Tibial artery (tissue), 4 donors: ENCODE measurements at places on chromosomes 5 and 9.

DNA sequence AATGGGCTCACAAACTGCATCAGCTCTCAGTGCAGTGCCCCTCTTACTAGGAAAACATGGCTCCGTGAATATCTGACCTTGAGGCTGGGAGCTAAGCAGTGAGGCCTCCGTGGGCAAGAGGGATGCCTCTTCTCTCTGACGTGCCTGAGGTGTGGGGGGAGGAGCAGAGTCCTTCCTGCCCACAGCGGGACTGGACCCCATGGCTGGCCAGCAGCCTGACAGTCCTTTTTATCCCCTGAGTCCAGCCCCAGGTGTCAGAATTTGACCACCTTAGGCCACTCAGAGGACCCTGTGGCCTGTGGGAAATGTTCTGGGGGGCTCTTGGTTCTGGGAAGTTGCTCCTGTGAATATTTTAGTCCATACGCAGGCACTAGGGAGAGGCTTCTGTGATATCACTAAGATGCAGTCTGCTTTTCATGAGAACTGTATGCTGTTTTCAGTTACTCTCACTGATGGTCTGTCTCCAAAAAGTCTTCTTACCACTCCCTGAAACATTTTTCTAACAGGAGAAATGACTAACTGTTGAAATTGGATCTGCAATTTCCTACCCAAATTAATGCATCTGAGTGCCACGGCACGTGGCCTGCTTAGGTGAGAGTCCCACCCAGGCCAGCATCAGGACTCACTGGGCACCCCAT, 23.4 kb downstream of the ANGPTL2 start:
- DNase-seq = no peak

- DNase-seq = peak; percentile 53
Observed at GRCh38 chr9:129773262-129774048, 20.6 kb upstream of the PTGES start.

DNA sequence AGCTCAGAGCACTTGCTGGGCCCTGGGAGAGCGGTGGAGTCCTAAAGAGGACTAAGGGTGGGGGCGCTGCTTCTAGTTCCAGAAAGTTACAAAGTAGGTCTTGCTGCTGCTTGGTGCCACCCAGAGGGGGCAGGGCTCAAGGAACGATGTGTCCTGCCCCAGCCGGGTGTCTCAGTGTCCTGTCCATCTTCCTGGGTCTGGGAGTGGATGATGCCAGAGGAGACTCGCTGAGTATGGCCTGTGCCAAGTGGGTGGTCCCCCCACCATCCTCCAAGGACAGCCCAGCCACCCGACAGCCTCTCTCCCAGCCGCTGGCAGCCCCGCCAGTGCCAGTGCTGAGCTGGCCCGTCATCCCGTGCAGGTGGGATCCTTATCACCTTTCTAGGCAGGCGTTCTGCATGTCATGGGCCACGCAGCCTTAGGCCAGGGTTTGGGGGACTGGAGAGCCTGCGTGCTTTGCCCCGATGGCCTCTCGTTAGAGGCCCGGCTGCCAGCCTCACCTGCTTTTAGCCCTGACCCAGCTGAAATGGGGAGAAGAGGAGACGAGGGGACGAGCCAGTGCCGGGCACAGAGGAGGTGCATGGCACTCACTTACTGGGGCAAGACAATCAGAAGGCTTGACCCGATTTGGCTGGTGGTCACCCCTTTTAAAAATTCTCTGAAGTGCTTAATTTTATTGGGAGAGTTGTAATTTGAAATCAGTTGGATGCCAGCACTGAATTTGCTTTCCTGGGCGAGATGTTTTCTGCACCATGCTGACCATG, 5.6 kb downstream of the WNK2 start:
- DNase-seq = no peak

GRCh38 chr9:87545858-87546257, 48.2 kb downstream of the DAPK1 start:
- DNase-seq = no peak

- DNase-seq = no peak
Observed at GRCh38 chr9:20441711-20442423, 180.4 kb downstream of the MLLT3 start.

GRCh38 chr5:103364074-103364473, 105.5 kb downstream of the MACIR start:
- no peak for DNase-seq

- DNase-seq = no peak
Observed at GRCh38 chr5:172054611-172055153, 48.2 kb upstream of the FBXW11 start.

- DNase-seq = no peak
Observed at GRCh38 chr5:35182910-35183535, 47.3 kb downstream of the PRLR start.

- no peak for DNase-seq
Observed at GRCh38 chr9:134293031-134293521, 33.2 kb upstream of the RXRA start.

DNA sequence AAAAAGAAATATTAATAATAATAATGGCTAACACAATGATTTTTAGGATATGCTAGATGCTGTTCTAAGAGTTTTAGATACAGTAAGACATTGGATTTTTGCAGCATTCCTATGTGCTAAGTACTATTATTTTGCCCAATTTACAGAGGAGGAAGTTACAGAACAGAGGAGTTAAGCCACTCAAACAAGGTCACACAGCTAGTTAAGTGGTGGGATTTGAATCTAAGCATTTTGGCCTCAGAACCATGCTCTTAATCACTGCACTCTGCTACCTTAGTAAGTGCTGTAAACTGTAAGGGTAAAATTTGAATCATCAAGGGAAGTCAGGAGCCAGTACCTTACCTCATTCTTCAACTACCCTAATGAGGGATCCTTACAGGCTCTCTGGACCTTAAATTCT, 25.4 kb downstream of the RPS23 start:
- DNase-seq = no peak

DNA sequence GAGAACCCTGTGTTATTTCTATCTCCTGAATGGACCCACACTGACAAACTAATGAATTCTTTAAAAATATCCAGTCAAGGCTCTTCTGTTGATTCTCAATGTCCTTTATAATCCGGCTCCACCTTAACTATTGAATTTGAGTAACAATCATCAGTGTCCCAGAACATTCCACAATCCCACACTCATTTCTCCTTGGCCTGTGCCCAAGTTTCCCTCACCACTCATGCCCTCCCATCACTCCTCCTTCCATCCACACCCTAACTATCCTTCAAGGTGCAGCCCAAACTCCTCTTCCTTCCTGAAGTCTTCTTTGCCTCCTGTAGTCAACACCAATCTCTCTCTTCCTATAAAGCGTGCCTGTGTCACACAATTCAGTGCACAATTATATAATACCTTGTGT, 106.1 kb downstream of the NUDT12 start:
- no peak for DNase-seq

GRCh38 chr9:92206488-92206887, 87.0 kb downstream of the IARS1 start:
- no peak for DNase-seq

DNA sequence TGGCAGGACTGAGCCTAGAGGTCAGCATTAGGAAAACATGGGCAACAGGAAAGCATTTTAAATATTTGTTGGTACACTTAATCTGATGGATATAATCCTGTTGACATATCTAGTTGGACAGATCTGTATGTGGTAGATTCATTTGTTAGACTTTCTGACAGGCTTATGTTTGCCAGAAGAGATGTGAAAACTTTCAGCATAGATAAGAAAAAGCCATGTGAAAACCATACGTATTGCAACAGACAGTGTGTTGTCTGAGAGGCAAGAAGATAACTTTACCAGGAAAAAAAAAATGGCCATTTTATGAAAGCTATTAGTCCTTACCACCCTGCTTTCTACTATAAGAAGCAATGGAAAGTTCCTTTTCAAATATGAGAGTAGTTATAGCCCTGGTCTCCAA, 1902.2 kb upstream of the C9orf72 start:
- no peak for DNase-seq

DNA sequence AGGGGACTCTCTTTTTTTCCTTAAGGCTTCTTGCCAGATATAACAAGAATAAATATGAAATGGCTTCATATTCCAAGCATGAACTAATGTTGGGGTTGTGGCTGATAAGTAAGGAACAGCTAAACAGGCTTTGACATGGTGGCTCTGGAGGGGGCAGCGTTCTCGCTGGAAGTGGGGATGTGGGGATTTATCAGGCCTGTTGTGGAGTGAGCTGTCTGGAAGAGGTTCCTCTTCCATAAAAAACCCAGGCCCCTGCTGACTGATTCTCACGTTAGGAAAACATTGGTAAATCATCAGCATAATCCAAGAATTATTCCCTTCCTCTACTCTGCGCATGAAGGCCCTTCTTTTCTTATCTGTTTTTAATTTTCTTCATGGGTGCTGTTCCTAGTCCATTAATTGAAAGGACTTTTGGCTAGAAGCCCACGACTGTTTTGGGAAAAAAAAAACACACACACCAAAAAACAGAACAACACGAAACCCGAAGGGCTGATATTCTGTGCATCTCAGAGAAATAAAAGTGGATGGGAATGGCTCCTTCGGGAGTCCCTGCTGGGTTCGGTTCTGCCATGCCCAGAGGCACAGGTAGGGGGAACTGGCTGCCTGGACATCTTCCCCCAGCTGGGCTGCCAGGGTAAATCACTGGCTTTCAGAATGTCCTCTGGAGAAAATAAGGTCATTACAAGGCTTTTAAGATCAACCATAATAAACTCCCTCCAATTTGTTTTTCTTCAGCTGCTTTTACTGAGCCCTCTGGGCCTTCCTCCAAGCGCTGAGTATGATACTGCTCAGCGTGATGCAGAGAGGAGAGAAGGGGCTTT, 297.0 kb downstream of the SLIT3 start:
- peak; percentile 78 for DNase-seq

DNA sequence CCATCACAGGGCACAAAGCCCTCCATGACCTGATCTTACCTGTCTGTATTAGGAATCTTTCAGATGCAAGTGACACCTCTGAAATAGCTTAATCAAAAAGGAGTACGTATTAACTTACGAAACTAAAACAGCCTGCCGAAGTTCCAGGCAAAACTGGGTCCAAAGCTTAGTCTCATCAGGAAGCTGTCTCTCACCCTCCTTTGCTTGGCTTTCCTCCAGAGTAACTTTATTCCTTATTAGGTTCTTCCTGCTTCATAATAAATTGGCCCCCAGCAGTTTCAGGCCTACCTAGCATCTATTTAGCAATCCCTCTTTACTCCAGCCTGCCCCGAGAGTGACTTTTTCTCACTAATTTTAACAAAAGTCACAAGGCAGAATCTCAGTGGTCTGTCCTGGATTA, 58.4 kb upstream of the STK32A start:
- DNase-seq = no peak

DNA sequence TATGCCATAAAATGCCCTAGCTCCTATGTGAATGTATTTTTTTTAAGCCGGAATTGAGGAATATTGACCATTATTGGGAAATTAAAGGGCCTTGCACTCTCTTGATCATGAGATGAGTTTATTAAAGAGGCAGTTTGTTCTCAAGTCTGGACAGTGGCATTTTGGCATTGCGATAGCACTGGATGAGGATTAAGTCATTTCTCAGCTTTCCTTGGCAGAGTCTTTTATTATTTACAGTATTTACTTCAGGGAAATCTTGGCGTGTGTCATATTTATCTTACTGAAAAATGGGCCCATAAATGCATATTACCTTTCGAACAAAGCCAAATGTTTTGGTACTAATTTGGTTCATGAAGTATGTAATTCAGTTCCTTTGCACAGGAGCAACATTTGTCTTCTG, 194.4 kb downstream of the EBF1 start:
- DNase-seq = no peak

- DNase-seq = no peak
Observed at GRCh38 chr9:130034570-130034969, 8.4 kb downstream of the FNBP1 start.

GRCh38 chr5:14153932-14154731, 11.0 kb downstream of the TRIO start:
- DNase-seq = peak; percentile 89

DNA sequence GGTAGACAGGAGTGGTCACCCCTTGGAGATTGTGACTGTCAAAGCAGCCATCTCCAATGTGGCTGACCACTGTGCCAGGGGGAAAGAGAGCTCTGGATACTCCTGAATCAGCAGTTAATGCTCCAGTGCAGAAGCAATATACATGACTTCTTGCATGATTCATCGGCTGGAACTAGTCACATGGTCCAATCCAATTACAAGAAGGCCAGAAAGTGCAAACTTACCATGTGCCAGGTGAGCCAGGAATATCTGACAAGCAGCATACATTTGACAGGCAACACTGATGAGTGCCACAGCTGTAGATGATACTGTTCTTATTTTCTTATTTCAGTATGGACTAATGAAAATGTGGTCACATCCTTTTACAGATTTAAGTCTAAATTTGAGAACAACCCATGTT, 440.0 kb upstream of the MPDZ start:
- no peak for DNase-seq

DNA sequence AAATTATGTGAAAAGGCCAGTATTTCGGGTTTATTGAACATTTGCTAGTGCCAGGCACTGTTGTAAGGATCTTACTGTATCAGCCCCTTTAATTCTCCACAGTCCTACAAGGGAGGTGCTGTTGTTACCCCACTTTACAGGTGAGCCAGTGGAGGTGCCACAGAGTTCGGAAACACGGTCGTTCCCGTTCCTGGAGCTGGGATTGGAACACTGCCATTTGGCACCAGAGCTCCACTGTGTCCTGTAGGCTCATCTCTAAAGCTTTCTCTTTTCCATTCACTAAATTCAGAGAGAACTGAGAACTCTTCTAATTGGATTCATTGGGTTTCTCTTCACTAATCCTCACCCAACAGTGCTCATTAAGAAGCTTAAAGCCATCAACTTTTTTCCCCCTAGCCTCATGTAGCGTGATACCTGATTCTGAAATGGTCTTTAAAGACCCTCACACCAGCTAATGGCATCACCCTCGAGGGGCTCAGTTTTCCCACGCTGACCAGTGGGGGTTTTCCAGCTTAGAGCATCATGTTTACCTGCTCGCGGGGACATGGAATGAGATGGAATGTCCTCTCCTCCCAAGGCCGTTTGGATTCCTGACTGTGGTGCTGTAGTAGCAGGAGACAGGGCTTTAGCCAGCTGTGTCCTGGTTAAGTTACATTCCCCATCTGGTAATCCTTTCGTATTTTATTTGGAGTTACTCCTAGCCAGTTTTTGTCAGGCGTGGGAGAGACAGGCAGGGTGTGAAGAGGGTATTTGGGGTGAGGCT, 5.8 kb downstream of the ERGIC1 start:
- no peak for DNase-seq

GRCh38 chr9:121727295-121728020, 76.0 kb downstream of the DAB2IP start:
- DNase-seq = no peak

DNA sequence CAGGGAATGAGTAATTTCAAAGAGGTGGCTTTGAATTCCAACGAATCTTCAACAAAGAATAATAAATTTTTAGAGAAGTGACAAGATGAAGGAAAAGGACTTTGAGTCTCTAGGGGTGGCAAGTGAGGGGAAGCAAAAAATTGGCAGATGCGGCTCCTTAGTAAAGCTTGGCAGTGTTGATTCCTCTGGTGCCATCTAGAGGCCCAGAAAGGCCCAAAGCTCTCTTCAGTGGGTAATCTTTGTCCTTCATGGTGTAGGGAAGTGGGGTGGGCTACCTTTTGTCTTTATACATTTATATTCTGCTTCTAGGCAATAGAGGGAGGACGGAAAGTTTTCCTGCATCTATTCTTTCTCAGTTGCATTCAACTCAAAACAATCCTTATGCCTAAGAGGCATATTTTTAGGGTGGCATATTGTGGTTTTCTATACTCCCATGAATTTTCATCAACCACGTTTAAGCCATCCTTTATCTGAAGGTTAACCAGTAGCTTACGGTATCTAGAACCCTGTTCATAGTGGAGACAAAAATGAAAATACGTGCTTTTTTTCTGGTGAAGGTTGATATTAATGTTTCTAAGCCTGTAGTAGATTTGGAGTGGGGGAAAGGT, 17.5 kb upstream of the ROPN1L start:
- DNase-seq = no peak

GRCh38 chr9:18327121-18327520, 146.8 kb upstream of the ADAMTSL1 start:
- DNase-seq = no peak

GRCh38 chr5:137498301-137498735, 808 bp downstream of the SPOCK1 start:
- peak; percentile 72 for DNase-seq
